ENCODE measurements at places on chromosomes 5 and 9. TPM values are rescaled to one million over a fixed set of nuclear protein-coding genes. Genes with fewer than 3 reads are reported as not detected.

- no peaks in the 10 kb centered on the region for H3K4me1 ChIP-seq
- no peak overlapping the region for H3K27ac ChIP-seq
- H3K36me3 ChIP-seq, result no peaks in the 10 kb centered on the region
- H3K27me3 ChIP-seq, result no peaks in the 10 kb centered on the region
These were observed 322.2 kb upstream of the GRIA1 start for GRCh38 chr5:153168241-153168640.

DNA sequence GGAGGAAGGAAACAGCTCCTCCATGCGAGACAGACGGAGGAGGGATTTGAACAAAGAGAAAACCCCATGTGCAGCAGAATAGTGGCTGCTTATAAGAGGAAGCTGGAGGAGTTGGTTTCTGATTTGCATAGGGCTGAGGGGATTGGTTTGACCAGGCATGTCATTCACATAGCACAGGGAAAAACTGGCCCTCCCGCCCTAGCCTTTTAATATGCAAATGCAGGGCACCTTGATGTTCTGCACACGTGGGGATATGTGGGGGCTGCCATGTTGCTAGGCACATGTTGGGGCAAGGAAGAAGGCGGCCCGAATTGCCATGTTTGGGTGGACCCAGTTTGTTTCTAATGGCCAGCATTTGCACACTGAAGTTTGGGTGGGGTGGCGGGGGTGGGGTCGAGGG lies 42.2 kb downstream of the OSMR start:
- H3K4me1 ChIP-seq, result no peaks in the 10 kb centered on the region
- H3K36me3 ChIP-seq, result no peaks in the 10 kb centered on the region
- no peak for DNase-seq
- no peaks in the 10 kb centered on the region for H3K27me3 ChIP-seq
- no peak overlapping the region for H3K4me3 ChIP-seq

DNA sequence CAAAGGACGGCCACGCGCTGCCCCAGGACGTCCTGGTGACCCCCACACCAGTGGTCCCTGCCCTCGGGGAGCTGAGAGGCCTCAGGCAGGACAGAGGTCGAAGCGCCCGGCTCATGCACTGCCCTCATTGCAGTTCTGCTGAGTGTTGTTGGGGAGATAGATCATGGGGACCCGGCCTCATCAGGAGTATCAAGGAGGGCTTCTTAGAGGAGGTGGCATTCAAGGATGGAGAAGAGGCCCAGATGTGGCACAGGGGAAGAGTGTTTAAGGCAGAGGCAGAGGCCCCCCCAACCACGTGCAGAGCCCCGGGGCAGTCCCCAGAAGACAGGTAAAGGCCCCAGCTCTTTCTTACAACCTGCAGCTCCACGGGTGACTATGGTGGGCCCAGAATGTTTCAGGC lies 26.2 kb downstream of the ASS1 start:
- no peaks in the 10 kb centered on the region for H3K36me3 ChIP-seq
- no peak overlapping the region for H3K4me3 ChIP-seq

DNA sequence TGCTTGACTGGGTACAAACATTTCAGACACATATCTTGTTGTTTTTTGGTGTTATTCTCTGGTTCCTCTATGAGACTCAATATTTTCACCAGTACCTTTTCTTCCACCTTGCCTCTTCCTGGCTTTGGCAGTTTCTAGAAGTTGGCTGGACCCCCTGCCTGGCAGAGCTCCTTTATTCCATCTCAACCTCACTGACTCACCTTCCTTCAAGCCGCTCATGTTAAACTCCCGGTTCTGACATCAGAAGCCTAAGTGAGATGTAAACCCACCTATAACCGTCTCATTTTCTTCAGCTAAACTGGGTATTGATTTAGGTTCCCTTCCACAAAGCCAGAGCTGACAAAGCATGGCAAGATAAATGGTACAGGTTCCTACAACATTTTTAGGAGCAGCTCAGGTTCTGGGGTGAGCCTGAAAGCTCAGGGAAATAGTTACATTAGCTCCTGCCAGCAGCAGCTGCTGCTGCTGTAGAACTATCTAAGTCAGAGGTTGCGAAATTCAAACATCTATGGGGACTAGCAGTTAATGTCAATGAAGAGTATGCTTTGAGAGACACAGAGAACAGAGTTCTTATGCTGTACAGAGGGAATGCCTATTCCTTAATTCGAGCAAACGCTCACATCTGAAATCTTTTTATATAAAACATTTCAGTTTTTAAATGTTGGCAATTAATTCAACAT lies 197.1 kb upstream of the NR3C1 start:
- H3K27ac ChIP-seq, result peak overlapping the region; percentile 67
- DNase-seq, result peak; percentile 39
- peaks cover 65% of the 10 kb centered on the region for H3K4me1 ChIP-seq

DNA sequence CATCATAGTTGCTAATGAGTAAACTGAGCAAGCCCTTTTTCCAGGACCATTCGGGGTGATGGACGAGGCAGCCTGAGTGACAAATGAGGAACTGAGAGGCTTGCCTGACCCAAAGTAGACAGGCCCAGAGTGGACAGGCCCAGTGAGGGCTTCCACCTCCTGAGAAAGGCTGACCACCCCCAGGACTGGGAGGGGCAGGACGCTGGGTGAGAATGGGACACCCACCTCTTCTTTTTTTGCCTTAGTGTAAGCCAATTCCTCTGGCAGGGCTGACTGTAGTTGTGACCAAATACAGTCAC lies 68.3 kb downstream of the MACROH2A1 start:
- H3K36me3 ChIP-seq, result peaks cover 1% of the 10 kb centered on the region
- no peaks in the 10 kb centered on the region for H3K27me3 ChIP-seq
- no peak overlapping the region for H3K27ac ChIP-seq
- H3K4me3 ChIP-seq, result no peak overlapping the region
- no peak for DNase-seq

DNA sequence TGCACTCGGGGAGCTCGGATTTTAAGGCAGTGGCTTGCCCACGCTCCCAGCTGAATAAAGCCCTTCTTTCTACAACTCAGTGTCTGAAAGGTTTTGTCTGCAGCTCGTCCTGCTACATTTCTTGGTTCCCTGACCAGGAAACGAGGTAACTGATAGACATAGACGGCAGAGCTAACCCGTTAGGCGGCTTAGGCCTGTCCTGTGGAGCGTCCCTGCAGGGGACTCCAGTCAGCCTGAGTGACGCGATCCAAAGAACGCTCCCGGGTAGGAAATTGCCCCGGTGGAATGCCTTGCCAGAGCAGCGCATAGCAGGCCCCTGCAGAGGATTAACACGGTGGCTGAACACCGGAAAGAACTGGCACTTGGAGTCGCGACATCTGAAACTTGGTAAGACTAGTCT lies 1.8 kb upstream of the SELENOP start:
- peak overlapping the region; percentile 32 for H3K27ac ChIP-seq
- no peak overlapping the region for H3K4me3 ChIP-seq
- no peaks in the 10 kb centered on the region for H3K36me3 ChIP-seq
- peaks cover 25% of the 10 kb centered on the region for H3K4me1 ChIP-seq

GRCh38 chr5:75824323-75824722 lies 107.1 kb upstream of the POC5 start:
- no peak overlapping the region for H3K27ac ChIP-seq
- no peak for DNase-seq
- H3K4me1 ChIP-seq, result no peaks in the 10 kb centered on the region
- no peak overlapping the region for H3K4me3 ChIP-seq
- no peaks in the 10 kb centered on the region for H3K27me3 ChIP-seq

DNA sequence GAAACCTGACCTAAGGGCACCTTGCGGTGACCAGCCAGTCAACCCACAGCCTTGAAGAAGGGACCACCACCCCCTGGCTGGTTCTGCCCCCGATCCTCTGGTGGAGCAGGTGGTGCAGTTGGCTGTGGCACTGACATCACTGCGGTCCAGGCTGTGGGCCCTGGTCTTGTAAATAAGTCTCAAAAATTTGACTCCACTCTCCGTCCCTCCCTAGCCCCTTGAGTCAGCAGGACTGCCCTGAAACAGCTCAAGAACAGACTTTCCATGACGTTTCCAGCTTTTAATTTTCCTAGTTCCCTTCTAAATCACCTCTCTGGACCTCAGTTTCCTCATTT lies 134.8 kb upstream of the BOD1 start:
- DNase-seq, result no peak
- H3K27me3 ChIP-seq, result no peaks in the 10 kb centered on the region
- no peaks in the 10 kb centered on the region for H3K36me3 ChIP-seq
- no peak overlapping the region for H3K4me3 ChIP-seq
- H3K4me1 ChIP-seq, result no peaks in the 10 kb centered on the region

DNA sequence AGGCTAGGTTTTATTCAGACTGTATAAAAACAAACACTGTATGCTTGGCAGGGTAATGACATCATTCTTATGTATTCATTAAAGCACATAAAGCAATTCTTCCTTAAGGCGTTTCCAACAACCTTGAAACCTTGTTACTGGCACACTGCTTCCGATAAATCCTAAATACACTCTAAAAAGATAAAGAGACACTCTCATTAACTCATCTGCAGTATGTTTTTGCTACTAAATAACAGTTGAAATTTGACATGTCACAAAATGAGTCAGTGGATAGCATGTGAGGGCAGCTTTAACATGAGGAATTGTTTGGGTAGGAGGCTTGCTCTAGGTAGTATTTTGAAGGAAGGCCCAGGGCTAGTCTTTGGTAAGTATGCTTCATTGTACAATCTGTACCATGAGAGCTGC lies 13.7 kb downstream of the YIPF5 start:
- no peak overlapping the region for H3K4me3 ChIP-seq
- H3K27me3 ChIP-seq, result no peaks in the 10 kb centered on the region
- no peaks in the 10 kb centered on the region for H3K4me1 ChIP-seq
- H3K36me3 ChIP-seq, result no peaks in the 10 kb centered on the region

GRCh38 chr5:150190503-150190979 lies 679 bp downstream of the SLC6A7 start:
- no peak overlapping the region for H3K27ac ChIP-seq
- no peak overlapping the region for H3K4me3 ChIP-seq
- no peak for DNase-seq
- no peaks in the 10 kb centered on the region for H3K36me3 ChIP-seq
- H3K4me1 ChIP-seq, result peaks cover 17% of the 10 kb centered on the region
- H3K27me3 ChIP-seq, result no peaks in the 10 kb centered on the region

DNA sequence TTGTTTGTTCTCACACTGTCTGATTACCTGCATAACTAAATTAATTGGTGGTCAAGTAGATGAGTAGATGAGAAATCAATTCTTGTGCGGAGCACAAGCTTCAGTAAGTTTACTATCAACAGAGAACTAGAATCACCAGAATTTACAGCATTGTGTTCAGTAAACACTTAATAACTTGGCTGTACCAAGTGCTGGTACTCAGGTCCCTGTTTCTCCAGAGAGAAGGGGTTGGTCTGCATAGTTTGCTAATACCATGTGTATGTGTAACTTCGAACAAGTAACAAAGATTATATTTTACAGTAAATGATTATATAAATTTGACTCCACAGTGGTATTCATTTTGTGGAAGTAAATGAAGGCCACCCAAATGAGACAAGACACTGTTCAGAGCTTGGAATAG lies 146.3 kb downstream of the PCSK5 start:
- no peaks in the 10 kb centered on the region for H3K36me3 ChIP-seq
- no peak overlapping the region for H3K4me3 ChIP-seq
- no peaks in the 10 kb centered on the region for H3K4me1 ChIP-seq
- H3K27me3 ChIP-seq, result no peaks in the 10 kb centered on the region

GRCh38 chr9:93361995-93362394 lies 89.5 kb upstream of the FAM120A start:
- no peaks in the 10 kb centered on the region for H3K36me3 ChIP-seq
- no peak overlapping the region for H3K4me3 ChIP-seq
- H3K27me3 ChIP-seq, result no peaks in the 10 kb centered on the region

- H3K36me3 ChIP-seq, result no peaks in the 10 kb centered on the region
- no peak for DNase-seq
- no peak overlapping the region for H3K27ac ChIP-seq
- H3K27me3 ChIP-seq, result no peaks in the 10 kb centered on the region
These were observed 185.1 kb upstream of the ELAVL2 start for GRCh38 chr9:24011009-24011717.

GRCh38 chr5:9538504-9538903 lies 7.4 kb downstream of the SEMA5A start:
- no peak overlapping the region for H3K27ac ChIP-seq
- H3K4me1 ChIP-seq, result no peaks in the 10 kb centered on the region

- H3K4me1 ChIP-seq, result no peaks in the 10 kb centered on the region
- H3K27me3 ChIP-seq, result no peaks in the 10 kb centered on the region
- no peak overlapping the region for H3K27ac ChIP-seq
- H3K36me3 ChIP-seq, result no peaks in the 10 kb centered on the region
These were observed 40.0 kb downstream of the AMBP start for GRCh38 chr9:114037961-114038723.

DNA sequence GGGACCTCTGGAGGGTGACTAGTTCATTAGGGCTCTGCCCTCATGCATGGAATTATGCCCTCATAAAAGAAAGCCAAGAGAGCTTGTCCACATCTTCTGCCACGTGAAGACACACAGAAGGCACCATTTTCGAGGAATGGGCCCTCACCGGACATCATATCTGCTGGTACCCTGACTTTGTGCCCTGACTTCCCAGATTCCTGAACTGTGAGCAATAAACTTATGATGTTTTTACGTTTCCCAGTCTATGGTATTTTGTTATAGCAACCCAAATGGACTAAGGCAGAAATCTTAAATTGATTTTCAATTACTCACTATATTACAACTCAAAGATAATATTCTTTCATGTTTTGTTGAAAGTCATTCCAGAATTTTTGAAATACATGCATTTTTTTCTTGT lies 163.8 kb upstream of the PAPPA start:
- no peak for DNase-seq
- H3K4me1 ChIP-seq, result no peaks in the 10 kb centered on the region
- H3K4me3 ChIP-seq, result no peak overlapping the region
- H3K36me3 ChIP-seq, result no peaks in the 10 kb centered on the region
- H3K27ac ChIP-seq, result no peak overlapping the region

GRCh38 chr9:121721058-121721350 lies 69.6 kb downstream of the DAB2IP start:
- H3K27me3 ChIP-seq, result no peaks in the 10 kb centered on the region
- H3K27ac ChIP-seq, result no peak overlapping the region
- no peaks in the 10 kb centered on the region for H3K36me3 ChIP-seq
- no peak overlapping the region for H3K4me3 ChIP-seq
- H3K4me1 ChIP-seq, result no peaks in the 10 kb centered on the region

Gene PPP2R2B
- 9.8 TPM for total RNA-seq

Gene ARL10
- total RNA-seq, result 2.3 TPM

Gene ALAD
- 48.8 TPM for total RNA-seq

Gene CENPK
- 56.4 TPM for total RNA-seq

Gene CORO2A
- 18.9 TPM for total RNA-seq

Gene SLC4A9
- total RNA-seq, result 0.35 TPM

Gene LRRC19
- total RNA-seq, result not detected

Gene MACROH2A1
- total RNA-seq, result 236 TPM

Gene PCDHGB1
- total RNA-seq, result 0.60 TPM

Gene BAG1
- 51.2 TPM for total RNA-seq

Gene EPB41L4A
- total RNA-seq, result 1.4 TPM
